Activated effector memory CD4-positive, alpha-beta T cell treated with Interleukin-2 at 50 U/mL for 16 hours (primary cell): ENCODE measurements at places on chromosomes 2 and 18.

GRCh38 chr2:21003572-21004180, 40.2 kb downstream of the APOB start:
- DNase-seq, result no peak

DNA sequence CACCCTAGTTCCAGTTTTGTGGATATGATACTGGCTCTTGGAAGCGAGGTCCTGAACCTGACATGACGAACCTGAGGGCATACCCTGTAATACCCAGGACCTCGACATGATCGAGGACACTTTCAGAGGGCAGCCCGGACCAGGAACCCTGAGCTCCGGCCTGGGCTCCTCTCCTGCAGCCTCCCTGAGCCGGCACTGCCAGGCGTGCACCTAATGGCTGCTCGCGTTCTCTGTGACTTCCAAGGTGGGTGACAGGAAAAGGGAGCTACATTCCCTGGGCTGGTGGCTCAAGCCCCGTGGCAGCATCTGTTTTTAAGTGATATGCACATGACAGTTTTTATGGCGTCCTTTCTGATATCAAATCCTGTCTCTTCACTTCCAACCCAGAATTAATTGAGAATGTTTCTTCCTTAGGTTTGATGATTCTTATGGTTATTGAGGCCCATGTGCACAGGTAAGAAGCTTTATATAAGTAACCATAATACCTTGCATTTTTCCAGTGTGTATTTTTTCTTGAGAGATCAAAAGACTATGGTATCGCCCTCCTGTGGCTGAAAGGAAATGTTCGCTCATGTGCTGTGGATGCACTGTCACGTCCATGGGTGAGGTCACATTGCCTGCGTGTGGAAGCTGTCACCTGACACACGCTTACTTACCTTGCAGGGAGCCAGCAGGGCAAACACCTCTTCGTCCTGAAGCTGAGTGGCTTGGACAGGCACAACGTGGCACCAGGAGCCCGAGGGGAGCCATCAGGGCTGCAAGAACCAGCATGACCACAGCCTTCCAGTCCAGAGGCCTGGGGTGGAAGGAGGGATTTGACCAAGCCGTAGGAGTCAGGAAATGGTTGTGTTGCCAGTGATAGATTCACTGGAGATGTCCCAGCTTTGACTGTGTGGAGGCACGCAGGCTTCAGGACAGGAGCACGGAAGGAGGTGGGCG, 367.4 kb upstream of the MYT1L start:
- no peak for DNase-seq

GRCh38 chr2:225282858-225283710, 116.4 kb upstream of the NYAP2 start:
- no peak for DNase-seq

GRCh38 chr18:22828171-22828570, 105.0 kb upstream of the RBBP8 start:
- no peak for DNase-seq

- DNase-seq, result no peak
These were observed 36.3 kb downstream of the SLC35F5 start for GRCh38 chr2:113720167-113720566.

DNA sequence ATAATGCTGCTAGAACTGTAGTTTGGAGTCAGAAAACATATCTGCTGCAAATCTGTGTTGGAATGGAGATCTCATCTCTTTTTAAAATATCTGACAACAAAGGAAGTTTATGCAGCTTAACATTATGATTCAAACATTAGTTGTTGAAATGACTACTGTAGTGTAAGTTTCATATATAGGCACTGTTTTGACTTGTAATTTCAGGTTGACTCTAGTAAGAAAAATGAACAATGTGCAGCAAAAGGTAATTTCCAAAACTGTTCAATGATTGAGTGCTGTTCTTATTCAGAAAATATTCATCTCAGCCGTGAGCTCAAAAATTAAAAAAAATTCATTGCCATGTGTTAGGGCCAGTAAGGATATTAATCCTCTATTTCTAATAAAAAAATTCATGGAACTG, 48.5 kb downstream of the CCDC138 start:
- no peak for DNase-seq

GRCh38 chr2:196410008-196410407, 229.5 kb upstream of the CCDC150 start:
- no peak for DNase-seq

DNA sequence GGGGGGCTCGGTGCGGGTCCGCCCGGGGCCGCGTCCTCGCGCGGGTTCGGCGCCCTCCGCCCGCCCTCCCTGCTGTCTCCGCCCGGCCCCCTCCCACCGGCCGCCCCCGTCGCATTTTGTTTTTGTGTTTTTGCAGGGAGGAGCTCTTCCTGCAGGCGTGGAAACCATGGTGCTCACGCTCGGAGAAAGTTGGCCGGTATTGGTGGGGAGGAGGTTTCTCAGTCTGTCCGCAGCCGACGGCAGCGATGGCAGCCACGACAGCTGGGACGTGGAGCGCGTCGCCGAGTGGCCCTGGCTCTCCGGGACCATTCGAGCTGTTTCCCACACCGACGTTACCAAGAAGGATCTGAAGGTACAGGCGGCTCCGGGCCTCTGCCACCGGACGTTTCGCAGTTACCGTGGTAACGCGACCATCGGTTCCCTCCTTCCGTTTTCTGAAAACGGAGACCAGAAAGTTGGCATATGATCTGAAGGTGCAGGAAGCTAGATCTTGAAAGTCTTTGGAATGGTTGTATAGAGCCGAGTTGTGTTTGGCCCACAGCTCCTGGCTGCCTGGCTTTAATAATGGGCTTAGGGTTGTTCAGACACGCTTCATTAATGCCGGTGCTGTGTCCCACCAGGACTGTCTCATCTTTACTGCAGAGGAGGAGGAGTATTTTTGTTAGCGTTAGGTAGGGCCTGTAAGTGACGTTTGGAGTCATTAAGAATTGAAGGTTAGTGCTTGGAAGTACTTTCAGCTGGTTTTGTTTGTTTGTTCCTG, 891 bp downstream of the KDM3A start:
- DNase-seq, result peak; percentile 64

- peak; percentile 71 for DNase-seq
These were observed 23.7 kb downstream of the FAM178B start for GRCh38 chr2:96962567-96963203.

DNA sequence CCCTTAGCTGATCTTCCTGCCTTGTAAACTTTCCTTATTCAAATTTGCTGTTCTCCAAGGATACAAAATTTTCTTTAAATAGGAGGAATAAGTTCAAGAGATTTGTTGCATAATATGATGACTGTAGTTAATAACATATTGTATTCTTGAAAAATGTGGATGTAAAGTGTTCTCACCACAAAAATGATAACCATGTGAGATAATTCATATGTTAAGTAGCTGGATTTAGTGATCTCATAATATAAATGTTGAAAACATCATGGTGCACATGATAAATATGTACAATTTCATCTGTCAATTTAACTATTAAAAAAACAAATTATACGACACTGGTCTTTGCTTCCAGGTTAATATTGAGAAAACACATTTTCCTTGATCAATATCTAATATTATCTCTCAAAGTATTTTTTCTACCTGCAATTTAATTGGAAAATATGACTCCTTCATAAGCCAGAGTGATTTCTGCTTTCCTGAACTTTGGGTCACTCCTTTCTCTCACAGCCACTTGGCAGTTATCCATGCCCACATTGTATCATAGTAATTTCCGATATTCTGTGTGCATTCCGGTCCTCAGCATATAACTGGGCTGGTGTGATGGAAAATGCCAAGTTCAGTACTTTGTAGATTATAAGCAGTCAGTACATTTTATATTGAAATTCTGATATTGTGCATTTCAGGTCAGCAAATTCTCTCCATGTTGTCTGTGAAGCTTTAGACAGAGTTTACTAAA, 152.6 kb downstream of the GULP1 start:
- DNase-seq, result no peak

GRCh38 chr2:171410101-171410500, 23.7 kb downstream of the METTL8 start:
- DNase-seq, result no peak

GRCh38 chr2:20676353-20677215, 9.6 kb downstream of the GDF7 start:
- DNase-seq, result no peak

- DNase-seq, result no peak
These were observed 70.9 kb downstream of the MAP3K20 start for GRCh38 chr2:173146590-173146989.

DNA sequence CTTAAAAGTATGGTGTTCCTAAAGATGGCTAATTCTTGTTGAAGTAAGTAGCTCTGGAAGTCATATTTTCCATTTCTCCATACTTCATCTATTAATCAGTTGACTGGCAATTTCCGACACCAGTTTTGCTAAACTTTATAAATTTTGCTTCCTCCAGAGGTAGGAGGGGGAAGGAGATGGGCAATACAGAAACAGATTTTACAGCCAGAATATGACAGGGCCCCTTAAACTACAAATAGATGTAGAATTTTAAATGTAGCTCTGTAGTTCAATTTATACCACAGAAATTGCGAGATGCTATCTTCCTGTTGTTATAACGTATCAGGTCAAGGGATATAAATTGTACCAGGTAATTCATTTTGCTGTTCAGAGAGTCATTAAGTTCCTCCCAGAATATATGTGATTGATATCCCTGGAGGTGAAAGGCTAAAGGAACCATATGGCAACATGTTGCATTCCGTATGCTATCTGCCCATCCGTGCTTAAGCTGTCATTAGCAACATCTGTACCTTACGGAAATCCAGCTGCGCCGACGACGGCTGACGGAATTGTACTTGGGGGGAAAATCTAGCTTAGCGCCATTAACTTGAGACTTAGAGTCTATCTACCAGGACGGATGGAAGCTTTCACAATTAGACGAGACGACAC, 8.4 kb upstream of the NR4A2 start:
- no peak for DNase-seq

DNA sequence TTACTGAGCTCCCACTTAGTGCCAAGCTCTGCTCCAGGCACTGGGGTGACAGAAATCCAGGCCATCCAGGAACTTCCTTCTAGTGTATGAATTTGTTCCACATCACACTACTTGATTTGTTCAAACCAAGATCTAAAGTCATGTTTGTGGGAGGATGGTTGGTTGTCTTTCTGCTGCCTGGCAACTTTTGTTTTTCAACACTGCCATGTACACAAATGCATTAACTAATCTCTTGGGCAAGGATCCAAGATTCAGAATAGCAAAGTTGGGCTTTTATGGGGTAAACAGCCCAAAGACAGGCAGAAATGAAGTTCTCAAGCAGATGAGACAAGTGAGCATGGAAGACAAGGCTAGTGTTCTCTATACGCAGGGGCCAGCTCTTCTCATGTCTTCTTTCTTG, 53.4 kb upstream of the PROKR1 start:
- DNase-seq, result no peak

GRCh38 chr18:68791801-68792200, 6.1 kb upstream of the CCDC102B start:
- no peak for DNase-seq

GRCh38 chr2:150606380-150607060, 119.1 kb upstream of the RND3 start:
- no peak for DNase-seq

GRCh38 chr2:71380665-71381064, 49.1 kb downstream of the ZNF638 start:
- no peak for DNase-seq

DNA sequence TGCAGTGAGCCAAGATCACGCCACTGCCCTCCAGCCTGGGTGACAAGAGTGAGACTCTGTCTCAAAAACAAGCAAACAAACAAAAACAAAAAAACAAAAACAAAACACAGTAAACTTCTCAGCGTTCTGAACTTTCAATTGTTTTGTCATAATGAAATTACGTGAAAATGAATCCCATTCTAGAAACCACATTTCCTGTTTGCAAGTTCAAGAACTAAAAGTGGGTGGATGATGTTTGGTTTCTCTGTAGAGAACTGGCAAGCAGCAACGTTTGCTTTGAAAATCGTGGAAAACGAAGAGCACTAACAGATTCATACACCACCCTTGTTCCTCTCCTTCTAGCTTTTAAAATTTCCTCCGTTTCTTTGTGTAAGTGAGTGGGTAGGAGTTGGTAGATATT, 226.1 kb upstream of the LYPD1 start:
- DNase-seq, result no peak

DNA sequence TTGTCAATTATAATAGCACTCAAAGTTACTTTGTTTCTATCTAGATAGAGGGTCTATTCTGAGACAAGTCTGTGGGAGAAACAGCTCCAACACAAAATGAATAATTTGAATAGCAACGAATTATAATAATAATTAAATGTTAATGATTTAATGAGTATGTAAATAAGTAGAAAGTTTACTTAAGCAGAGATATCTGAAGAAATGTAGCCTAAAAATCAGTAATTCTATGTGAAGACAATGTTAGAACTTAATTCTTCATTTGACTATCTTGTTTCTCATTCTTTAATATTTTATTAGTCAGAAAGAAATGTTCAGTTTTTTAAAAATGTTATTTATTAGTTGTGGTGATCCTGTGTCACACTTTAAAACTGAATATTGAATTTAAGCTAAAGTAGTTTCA, 161.2 kb downstream of the PLEKHA3 start:
- no peak for DNase-seq

DNA sequence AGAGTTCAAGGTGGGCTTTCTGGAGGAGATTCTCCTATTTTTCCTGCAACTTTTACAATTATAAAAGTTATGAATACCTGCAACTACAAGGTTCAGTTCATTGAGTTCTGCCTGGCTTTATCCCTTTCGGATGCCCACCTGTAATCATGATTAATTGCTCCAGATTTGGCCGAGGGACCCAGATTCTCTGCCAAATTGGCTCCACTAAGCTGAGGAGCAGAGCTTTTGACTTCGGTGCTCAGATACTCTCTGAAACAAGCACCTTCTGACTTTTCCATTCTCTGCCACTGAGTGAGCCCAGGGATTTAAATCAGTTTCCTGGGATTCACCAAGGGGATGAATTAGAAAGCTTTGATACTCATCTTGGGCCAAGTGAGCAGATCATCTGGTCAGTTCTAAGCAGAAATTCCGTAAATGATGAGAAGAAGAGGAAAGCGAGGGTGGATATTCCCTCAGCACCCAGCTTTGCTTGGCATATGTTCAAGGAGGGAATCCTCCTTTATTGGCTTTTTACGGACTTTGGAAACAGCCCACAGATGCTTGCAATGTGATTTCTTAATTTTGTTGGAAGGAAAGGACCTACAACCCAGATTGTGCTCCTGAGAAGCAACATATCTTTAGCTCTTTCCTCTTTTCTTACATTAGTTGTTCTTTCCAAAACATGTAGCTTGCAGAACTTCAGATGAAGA, 179.2 kb downstream of the SETBP1 start:
- DNase-seq, result no peak

- no peak for DNase-seq
These were observed 601.1 kb upstream of the SETBP1 start for GRCh38 chr18:44079606-44080005.

- no peak for DNase-seq
These were observed 166.6 kb downstream of the ACTR3 start for GRCh38 chr2:114056294-114057143.

- DNase-seq, result no peak
These were observed 124.6 kb downstream of the COPS8 start for GRCh38 chr2:237210297-237210696.

DNA sequence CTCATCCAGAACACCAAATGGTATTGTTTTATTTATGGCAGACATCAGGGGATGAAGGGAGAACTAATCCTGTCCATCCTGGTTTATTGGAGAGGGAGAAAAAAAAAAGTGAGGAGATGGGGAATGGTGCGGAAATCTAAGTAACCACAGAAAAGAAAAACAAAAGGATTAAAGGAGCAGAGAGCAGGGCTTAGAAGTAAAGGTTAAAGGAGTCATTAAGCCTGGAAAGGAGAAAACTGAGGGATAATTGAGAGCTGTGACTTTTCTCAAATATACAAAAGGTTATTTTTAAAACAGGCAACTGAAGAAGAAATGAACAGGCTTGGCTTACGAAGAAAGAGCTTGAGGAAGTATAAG, 127.2 kb upstream of the PPP1CB start:
- DNase-seq, result no peak
